ENCODE measurements at places on chromosomes 1 and 21.

DNA sequence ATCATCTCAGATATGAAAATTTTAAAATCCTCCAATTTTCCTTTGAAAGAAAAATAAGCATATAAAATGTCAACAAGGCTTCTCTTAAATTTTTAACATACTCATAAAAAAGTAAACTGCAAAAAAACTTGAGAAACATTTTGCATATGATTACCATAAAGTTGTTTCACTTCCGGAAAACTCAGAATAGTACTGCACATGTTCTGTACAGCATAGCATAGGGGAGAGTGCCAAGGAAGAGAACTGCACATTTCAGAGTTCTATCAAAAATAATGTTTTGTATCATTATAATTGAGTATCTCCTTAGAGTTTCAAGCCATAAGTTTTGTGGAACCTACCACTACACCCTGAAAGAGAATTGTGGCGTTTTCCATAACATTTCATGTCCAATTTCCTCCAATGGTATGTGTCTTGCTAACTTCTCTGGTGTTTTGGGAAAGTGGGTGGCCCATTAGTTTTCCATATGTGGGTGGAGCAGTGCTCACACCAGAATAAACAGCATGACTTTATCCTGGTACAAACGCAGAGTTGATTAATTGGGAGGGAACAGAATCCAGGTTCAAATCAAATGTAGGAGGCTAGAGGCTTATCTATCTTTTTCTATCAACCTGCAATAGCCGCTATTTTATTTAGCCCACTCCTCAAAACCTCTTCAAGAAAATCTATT lies 430.9 kb downstream of the LMO4 start:
- no peak for DNase-seq

GRCh38 chr1:24735509-24736375 lies 9.5 kb upstream of the CLIC4 start:
- DNase-seq = no peak

DNA sequence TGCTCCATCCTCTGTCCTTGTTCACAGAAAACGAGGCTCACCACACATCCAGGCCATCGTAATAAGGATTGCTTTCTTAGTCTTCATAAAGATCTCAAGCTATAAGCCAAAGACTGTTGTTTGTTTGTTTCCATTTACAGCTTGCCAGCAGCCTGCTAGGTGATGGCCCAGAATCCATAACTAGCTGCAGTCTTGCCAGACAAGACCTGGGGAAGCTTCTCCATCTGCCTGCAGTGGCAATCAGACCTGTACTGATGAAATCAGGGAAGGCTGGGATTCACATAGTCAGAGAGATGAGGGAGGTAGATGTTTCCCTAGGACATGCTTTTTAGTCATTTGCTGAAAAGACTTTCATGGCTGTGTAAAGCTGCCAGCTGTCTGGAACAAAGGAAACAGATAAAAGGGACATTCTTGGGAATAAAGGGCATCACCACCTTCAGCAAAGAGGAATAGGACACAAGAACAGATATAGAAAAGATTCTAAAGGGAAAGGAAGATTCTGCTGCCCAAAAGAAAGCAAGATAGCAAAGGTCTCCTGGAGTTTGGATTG lies 51.0 kb downstream of the MT1HL1 start:
- no peak for DNase-seq

DNA sequence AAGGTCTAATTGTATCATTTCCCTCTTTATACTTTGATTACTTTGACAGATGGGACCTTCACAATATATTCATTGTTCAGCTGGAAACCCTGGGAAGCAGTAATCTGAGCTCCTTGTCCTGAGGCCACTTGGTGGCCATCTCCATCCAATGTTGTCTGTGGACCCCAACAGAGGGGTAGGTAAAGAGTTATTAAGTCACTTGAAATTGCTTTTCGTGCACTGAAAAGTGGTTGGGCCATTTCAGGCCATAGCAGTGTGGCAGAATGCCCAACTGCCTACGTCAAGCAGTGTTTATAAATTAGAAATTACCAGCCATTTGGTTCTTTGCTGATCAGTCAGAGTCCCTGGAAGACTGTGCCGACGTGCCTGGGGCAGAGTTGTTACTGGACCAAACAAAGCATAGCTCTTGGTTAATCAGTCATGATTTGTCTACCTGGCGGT lies 308.3 kb upstream of the USP25 start:
- DNase-seq = no peak

- DNase-seq = no peak
Measured at GRCh38 chr1:55037733-55038551, 1.4 kb upstream of the PCSK9 start.

DNA sequence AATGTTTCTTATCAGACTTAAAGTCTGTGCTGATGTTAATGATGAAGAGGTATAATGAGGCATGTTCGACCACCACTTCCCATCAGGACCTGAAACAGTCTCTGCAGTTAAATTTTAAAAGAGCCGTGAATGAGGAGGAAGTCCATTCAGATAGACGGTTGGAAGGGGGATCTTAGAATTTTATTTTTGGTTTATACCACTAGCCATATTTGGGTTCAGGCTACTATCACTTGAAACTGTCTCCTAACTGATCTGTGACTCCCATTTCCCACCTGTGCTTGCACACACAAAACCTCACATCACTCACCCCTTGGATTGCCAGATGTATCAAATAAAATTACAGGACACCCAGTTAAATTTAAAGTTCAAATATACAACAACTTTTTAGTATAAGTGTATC lies 9.9 kb upstream of the ANKRD13C start:
- DNase-seq = no peak

DNA sequence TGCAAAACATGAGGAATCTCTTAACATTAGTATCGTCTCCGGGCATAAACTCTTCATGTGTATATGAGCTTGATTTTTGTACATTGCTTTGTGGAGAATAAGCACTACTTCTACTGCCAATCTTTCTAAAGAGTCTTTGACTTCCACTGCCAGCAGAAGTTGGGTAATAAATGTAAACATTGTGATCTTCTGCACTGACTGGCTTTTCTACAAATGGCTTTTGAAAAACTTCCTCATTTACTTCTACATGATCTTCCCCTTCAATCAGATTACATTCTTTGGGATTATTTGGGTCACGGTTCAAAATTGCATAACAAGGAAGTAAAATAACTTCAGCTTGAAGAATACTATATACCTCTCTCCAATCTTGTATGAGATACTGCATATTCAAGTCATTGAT lies 30.4 kb upstream of the SLC44A5 start:
- DNase-seq = no peak

DNA sequence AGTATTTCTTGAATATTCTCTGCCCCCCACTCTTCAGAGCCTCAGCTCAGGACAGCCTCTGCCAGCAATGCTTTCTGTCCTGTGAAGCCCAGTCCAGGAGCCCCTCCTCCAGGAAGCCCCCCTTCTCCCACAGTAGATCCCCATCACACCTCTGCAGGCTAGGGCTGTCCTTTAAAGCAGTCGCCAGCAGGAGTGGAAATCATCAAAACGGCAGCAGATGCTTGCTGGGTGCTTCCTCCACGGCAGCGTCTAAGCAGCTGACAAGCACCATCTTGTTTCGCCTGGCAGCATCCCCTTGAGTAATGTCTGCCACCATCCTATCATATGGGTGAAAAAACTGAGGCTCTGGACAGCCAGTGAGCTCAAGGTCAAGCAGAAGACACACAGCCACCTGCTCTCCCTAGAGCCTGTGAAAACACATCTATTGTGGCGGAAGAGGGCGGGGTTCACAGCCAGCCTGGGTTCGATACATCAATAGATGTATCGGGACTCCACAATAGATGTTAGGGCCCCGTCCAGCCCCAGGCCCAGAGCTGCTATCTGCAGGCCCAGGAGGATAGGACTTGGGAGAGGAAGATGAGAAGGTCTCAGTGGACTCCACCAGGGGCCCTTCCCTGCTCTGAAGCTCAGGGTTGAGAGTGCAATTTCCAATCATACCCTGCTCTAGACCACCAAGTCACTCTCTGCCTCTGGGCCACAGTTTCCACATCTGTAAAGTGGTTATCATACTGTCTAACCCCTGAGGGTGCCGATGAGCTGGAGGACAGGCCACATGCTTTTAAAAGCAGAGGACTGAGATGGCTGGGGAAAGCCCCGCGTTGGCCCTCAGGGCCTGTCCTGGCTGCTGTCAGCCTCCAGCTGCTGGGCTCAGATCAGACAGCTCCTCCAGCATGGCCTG lies 17.5 kb downstream of the RUNX3 start:
- DNase-seq = no peak

GRCh38 chr1:219931033-219931432 lies 2.7 kb upstream of the SLC30A10 start:
- DNase-seq = no peak
